Myocyte (in vitro differentiated cells): ENCODE measurements at places on chromosomes 1 and 21.
A peak's percentile ranks its signal among the peaks of the same experiment; 100 is the strongest.

GRCh38 chr1:10625076-10625475, 150.3 kb downstream of the PEX14 start:
- no peak for DNase-seq

DNA sequence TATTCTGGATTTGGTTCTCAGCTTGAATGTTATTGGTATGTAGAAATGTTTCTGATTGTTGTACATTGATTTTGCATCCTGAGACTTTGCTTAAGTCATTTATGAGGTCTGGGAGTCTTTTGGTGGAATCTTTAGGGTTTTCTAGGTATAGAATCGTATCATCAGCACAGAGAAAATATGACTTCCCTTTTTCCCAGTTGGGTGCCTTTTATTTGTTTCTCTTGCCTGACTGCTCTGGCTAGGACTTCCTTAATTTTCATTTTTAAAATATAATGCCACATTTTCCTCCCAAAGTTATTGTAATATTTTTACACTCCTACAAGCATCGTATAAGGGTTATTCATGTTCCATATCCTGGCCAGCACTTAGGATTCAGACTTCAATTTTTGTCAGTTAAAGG, 111.1 kb downstream of the FNBP1L start:
- no peak for DNase-seq

DNA sequence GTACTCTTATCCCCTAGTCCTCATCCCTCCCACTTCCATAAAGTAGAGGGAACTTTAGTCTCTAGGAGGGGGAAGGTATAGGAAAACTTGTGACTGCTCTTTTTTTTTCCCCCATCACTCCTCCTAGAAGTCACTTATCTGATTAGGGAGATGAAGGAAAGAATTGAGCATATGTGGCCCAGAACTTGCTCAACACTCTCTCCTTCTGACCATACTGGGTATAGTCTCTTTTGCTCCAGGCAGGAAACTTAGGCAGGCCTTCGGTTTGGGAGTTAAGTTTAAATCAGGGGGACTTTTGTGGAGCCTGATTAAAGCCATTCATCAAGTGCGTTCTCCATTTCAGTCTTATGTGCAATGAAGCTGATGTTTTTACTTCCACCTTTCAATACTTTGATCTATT, 5.8 kb downstream of the UBE2U start:
- no peak for DNase-seq

DNA sequence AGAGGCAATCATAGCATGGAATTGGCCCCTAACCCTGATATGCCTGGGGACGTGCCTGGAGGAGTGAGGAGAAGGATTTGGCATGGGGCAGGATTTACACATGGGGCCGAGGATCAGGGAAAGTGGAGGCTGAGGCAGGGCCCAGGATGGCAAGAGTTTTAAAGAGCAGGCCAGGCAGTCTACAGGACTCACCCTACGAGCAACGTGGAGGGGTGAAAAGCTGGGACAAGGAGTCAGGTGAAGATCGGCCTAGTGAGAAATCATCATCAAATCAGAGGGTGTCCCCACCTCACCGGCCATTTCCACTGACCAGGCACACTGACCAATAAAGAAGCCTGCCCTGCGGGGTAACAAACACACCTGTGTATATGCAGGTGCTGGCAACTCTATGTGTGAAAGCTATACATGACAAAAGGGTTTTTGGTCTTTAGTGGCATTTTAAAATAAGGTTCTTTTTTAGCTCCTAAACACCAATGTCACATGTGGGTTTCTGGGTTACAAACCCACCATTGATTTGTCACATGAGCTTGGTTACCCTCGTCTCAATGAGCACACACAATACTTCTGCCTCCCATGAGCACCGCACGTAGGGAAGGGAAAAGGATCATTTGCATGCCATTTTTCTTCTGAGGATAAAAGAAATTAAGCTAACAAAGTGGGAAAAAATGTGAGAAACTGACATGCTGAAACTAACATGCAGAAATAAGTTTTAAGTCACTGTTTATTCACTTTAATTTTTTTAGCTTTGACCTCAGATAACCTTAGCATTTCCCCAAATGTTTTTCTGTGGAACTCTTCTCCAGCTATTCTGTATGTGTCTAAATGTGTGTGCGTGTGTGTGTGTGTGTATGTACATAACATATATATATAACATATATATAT, 168.1 kb upstream of the EDN2 start:
- DNase-seq = no peak

GRCh38 chr1:8075511-8076051, 49.5 kb upstream of the ERRFI1 start:
- peak; percentile 64 for DNase-seq

DNA sequence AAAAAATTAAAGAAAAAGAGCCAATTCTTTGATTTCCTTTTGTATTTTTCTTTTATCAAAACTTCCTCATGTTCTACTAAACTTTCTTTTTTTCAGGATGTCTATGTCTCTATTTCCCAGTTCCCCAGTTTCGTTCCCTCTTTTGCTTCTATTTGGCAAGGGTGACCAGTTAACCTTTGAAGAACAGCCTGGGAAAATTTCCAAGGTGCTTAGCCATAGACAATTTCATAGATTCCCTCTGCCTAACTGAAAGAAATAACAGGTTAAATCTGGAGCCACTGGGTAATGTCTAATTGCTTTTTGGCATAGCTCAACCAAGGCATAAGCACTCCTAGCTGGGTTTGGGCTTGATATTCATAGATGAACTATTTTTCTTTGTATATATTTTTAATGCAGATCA, 272.3 kb downstream of the ADGRL2 start:
- no peak for DNase-seq

DNA sequence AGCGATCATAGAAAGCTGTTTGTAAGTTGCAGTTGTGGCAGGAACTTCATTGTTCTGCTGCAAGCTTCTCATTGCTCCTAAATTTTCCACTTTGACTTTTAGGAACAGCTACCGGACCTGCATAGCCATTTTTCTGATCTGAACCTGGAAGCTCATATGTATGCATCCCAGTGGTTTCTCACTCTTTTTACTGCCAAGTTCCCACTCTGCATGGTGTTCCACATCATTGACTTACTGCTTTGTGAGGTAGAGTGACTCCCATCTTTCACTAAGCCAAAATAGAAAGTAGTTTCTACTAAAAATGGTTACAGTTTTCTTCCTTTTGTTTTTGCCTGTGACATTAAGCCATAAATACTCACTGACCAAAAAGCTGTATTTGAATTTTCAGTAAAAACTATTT, 254.2 kb downstream of the GPR52 start:
- no peak for DNase-seq

- no peak for DNase-seq
Observed at GRCh38 chr1:204409123-204409522, 2.5 kb downstream of the PPP1R15B start.

- no peak for DNase-seq
Observed at GRCh38 chr1:54471588-54471987, 65.4 kb upstream of the SSBP3 start.

GRCh38 chr21:33393348-33393747, 9.9 kb upstream of the IFNGR2 start:
- DNase-seq = no peak

GRCh38 chr21:32612999-32613337, 791 bp upstream of the CFAP298 start:
- no peak for DNase-seq

GRCh38 chr1:100613817-100614559, 76.0 kb downstream of the GPR88 start:
- peak; percentile 52 for DNase-seq

DNA sequence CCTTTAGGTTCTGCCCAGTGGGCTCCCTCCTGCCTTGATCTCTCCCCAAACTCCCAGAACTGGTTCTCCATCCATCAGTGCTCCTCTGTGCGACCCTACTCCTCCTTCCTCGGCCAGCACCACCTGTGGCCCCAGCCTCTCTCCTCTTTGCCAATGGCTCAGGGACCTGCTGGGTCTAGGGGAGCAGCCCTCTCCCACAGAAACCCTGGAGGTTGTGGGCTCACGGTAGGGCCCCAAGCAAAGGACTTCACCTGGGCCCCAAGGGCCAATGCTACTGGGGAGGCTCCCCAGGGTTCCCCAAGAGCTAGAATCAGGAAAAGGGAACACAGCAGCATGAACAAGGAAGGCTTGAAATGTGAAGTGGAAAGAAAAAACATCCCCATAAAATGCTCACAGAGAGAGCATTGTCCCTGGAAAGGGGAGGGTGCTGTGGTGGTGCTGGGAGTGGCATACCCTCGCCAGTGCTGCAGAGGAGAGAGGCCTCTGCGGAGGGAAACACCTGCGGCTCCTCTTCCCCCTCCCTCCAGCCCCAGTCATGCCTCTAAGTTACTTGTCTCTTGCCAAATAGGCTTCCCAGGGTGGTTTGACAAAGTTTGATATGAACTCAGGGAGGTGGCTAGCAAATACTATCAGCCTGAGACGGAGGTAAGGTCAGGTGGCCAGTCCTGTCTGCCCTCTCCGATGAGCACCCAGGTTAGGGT, 2.5 kb downstream of the TMEM63A start:
- DNase-seq = no peak
